Esophagus (tissue), 2 donors: ENCODE measurements at places on chromosomes 12 and 14. TPM values are rescaled to one million over a fixed set of nuclear protein-coding genes. Genes with fewer than 3 reads are reported as not detected.

Gene BCL11B
- 1.7 TPM for polyA plus RNA-seq

Gene ATF1
- polyA plus RNA-seq = 4.2 TPM

Gene MAX
- 66.8 TPM for polyA plus RNA-seq

Gene OTOGL
- 0.11 TPM for polyA plus RNA-seq

Gene DUSP6
- polyA plus RNA-seq = 9.2 TPM

Gene GDF3
- polyA plus RNA-seq = 0.02 TPM

Gene SRRM4
- under 0.01 TPM for polyA plus RNA-seq

Gene C1QL4
- not detected for polyA plus RNA-seq

Gene CLEC4D
- polyA plus RNA-seq = 0.02 TPM

Gene RIC8B
- 1.5 TPM for polyA plus RNA-seq

Gene KRT77
- not detected for polyA plus RNA-seq

Gene PLEKHD1
- polyA plus RNA-seq = 0.06 TPM

Gene RIMKLB
- 11.2 TPM for polyA plus RNA-seq

Gene MMP14
- 81.6 TPM for polyA plus RNA-seq

Gene NKX2-8
- 2.0 TPM for polyA plus RNA-seq

Gene PKP2
- 1.5 TPM for polyA plus RNA-seq

Gene ATL1
- 1.7 TPM for polyA plus RNA-seq

Gene IAPP
- not detected for polyA plus RNA-seq

Gene PLA2G1B
- 0.57 TPM for polyA plus RNA-seq

Gene MSI1
- 0.15 TPM for polyA plus RNA-seq
